Pulmonary artery endothelial cell (primary cell): ENCODE measurements at places on chromosomes 4 and X. TPM values are rescaled to one million over a fixed set of nuclear protein-coding genes. Genes with fewer than 3 reads are reported as not detected.

PLXNB3 gene
- 3.9 and 5.5 TPM in 2 replicates for total RNA-seq

ABCD1 gene
- total RNA-seq = 9.5 and 9.6 TPM in 2 replicates

ATOH1 gene
- total RNA-seq = not detected in 2 replicates

SMIM31 gene
- total RNA-seq = not detected in 2 replicates

CYSLTR1 gene
- total RNA-seq = not detected in 2 replicates
